Right renal cortex interstitium (tissue), 3 donors: ENCODE measurements at places on chromosomes 12 and 14. TPM values are rescaled to one million over a fixed set of nuclear protein-coding genes. Genes with fewer than 3 reads are reported as not detected.

DNA sequence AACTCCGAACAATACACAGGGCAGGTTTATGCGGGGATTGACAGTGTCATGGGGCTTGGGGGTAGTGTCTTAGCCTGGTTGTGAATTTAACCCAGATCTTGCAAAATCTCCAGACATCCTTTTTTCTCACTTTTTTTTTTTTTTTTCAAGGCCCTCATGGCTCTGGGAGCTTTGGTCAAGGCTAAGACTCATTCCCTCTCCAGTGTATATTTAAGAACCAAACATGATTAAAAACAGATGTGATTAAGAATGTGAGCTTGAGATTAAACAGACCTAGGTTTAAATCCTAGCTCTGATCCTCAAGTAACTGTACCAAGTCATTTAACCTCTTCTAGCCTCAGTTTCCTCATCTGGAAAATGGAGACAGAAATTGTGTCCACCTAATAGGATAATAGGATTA lies 151.7 kb upstream of the FUT8 start:
- DNase-seq, result no peak

DNA sequence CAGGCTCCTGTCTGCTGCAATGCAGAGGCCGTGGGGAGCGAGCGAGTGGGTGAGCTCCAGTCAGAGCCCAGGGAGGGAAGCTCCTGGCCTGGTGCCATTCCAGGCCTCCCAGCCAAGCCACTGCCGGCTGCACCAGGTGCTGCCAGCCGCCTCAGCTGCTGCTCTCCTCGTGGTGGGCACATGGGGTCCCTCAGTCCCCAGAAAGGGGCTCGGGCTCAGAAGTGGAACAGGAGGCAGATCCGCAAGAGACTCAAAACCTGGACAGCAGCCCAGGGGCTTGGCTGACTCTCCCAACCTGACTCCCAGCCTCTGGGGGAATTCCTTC lies 2.4 kb downstream of the ABCB9 start:
- no peak for DNase-seq

TTC6 gene
- polyA plus RNA-seq, result 0.26 TPM

TMEM52B gene
- polyA plus RNA-seq, result 173 TPM

GRCh38 chr12:72546106-72546505 lies 273.9 kb downstream of the TRHDE start:
- no peak for DNase-seq

GRCh38 chr14:54474232-54474793 lies 14.5 kb downstream of the GMFB start:
- DNase-seq, result no peak

DNA sequence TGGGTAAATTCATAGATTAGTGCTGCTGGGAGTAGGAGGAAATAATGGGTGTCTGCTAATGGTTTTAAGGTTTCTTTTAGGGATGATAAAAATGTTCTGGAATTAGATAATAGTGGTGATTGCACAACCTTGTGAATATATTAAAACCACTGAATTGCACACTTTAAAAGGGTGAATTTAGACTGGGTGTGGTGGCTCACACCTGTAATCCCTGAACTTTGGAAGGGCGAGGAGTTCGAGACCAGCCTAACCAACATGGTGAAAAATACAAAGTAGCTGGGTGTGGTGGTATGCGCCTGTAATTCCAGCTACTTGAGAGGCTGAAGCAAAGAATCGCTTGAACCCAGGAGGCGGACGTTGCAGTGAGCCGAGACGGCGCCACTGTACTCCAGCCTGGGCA lies 1.3 kb downstream of the RAD52 start:
- no peak for DNase-seq

- DNase-seq, result no peak
Observed at GRCh38 chr12:67832155-67832554, 157.1 kb upstream of the IFNG-AS1 start.

DNA sequence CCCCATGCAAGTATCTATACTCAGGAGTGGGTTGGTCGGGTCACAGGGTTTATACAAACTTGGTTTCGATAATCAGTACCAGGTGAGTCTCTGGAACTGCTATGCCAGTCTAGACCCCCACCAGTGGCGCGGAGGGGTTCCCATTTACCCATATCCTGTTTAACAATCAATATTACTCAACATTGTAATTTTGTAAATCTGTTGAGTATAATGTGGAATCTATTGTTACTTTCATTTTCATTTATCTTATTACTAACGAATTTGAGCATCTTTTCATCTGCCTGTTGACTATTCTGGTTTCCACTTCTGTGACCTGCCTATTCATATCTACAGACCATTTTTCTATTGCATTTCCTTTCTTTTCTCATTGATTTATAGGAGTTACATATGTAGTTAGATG lies 275.2 kb upstream of the CRY1 start:
- no peak for DNase-seq

ARHGEF40 gene
- polyA plus RNA-seq, result 69.3 TPM

LRP1-AS gene
- polyA plus RNA-seq, result not detected

DNA sequence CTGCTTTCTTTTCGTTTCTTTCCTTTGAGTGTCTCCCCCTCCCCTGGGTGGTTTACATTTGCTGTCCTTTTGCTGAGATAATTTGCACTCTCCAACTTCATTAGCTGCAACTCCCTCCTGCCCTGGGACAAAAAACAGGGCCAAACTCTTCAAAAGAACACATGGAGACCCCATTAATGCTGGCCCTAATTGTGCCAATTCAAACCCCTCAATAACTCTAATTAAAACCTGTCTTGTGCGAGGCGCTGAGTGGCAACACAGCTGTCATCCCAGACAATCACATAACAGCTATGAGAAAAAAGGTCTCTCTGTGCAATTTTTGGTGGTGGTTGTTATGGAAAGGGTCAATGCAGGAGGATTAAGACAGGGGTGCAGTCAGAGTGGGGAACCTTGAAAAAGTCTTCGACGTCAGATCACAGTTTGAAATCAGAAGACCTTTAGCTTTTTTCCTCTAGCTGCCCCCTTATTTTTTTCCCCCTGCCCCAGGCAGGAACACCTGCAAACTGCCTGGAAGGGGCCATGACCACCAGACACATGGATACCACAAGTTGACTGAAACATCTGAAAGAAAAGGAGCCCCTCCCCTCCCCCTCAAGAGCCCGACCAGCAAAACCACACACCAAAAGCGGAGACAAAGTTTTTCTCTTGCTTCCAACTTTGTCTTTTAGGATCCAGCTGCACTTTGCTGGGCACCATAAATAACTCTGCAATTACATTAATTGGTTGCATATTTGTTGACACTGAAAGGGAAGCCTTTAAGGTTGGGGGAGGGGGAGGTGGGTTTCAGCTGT lies 26.5 kb upstream of the SMOC1 start:
- no peak for DNase-seq

DNA sequence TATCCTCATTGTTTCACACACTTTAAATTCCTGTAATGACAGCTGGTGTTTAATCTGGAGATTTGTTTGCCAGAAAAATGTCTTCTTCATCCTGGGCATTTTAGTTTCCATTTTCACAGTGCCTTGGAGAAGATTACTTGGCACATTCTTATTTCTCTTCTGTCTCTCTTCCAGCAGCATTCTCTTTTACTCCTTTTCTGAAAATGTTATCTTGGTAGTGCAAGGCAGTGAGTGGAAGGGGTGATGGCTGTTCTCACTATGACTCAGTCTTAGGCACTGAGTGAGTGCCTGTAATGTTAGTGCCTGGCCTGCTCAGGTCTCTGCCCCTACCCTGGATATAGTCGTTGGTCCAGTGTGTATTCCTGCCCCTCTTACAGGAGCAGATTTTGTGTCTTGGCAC lies 13.1 kb downstream of the CLECL1 start:
- DNase-seq, result no peak

CCDC63 gene
- polyA plus RNA-seq, result not detected

FLRT2 gene
- polyA plus RNA-seq, result 266 TPM

DNA sequence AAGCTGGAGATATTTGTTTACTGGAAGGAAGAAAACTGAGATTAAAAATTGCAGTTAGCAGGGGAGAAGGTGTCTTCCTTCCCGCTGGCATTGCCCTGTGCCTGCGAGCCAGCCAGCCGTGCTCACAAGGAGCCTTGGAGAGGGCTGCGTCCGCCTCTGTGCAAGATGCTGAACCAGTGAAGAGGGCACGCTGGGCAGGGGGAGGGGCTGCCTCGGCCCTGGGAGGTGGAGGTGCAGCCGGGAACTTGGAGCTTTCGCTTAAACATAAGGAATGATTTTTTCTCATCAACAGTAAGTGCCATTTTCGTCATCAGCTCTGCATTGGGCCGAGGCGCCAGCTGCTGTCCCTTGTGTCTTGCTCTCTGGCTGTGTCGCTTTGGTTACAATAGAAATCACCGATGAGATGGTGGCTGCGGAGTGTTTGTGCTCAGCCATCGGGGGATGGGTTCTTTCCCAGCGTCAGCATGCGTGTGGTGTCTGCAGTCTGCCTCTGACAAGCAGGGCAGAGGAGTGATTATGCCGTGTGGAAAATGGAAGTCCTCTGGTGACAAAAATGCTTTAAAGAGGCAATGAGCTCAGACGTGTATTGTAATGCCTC lies 97.3 kb downstream of the ESR2 start:
- peak; percentile 36 for DNase-seq

DNA sequence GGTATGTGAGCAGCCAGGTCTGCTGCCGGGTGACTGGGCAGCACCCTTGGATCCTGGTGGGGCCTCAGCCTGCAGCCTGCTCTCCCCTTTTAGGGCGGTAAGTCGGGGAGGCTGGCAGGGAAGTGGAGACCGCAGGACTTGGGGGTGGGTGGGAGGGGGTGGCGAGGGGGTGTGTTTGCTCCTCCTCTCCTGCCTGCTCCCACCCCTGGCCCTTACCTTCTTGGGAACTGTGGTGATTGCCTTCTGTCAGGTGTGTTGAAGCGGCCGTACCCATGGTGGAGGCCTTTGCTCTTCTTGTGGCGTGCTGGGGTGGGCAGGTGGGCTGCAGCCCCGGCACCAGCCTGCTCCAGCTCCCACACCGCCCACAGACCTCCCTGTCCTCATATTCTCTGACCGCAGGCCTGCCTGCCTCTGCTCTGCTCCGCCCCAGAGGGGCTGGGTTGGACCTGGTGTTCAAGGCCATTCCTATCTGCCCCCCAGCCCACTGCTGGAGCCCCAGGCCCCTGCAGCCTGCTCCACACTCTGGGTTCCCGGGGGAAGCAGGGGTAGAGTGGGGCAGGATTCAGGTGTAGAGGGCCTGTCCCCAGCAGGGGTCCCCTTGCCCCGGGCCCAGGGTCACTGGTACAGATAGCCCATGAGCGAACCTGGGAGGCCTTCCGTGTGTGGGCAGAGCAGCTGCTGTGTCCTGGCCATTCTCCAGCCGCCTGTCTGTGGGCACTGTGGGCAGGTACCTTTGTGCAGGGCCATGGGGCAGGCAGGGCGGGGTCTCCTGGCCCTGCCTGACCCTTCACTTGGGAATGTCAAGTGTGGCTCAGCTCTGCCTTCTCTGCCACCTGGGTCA lies 5.2 kb downstream of the TEDC1 start:
- DNase-seq, result no peak

DNA sequence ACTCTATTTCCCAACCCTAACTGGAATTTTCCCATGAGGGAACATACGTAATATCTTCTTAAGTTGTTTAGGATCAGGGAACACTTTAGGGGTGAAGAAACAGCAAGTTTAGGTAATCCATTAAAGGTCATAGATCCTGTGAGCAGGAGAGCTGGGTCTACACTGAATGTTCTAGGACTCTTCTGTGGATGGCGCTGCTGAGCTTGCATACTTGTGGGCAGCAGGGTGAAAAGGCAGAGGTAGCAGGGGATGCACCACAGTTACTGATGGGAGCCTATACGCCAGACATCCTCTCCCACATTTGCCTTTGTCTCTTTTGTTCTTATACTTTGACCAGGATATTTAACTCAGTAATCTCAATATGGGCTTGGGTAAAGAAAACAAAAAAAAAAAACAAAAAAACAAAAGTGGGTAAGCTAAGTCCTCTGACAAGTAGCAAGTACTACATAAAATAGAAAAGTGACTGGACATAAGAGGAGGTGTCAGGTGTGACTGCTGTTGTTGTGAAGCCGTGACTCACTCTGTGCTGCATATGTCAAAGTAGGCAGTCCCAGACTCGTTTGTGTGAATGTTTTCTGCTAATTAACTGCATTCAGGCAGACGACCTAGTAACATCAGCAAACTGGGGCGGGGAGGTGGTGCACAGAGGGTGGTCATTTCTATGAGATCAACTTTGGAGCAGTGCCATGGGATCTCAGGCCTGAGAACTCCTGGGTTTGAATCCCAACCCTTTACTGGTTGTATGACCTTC lies 31.6 kb downstream of the NEUROD4 start:
- DNase-seq, result no peak

DNA sequence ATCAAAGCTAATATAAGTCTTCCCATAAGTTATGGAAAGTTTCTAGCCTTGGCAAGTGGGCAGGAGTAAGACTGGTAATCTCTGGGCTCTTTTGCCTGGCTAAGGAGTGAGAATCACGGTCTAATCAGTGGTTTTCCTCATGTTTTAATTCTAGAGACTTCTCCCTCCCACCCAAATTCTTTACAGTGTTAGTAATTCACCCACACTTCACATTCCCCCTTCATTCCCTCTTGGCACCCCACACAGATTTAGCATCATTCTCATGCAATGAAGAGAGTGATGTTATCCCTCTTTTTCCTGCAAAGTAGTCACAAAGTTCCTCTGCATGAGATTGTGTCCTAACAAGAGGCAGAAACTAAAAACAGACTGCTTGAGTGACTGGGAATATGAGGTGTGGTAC lies 28.6 kb upstream of the CACNA2D4 start:
- no peak for DNase-seq
